ENCODE measurements at places on chromosomes 2 and 18.

- peak; percentile 85 for DNase-seq
These were observed 22.3 kb upstream of the VPS4B start for GRCh38 chr18:63444580-63444979.

DNA sequence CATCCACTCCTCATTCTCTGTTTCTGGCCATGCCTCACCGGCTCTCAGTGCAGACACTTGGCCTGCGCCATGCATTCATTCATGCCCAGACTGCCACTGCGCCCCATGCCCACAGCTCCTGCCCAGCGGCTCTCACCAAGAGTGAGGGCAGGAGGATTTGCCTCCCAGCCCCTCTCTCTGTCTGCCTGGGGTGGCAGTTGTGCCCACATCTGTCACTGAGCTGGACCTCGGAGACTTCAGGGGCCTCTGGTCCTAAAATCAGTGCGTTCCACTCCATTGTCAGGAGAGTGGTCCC is 75.1 kb downstream of the CIB4 start:
- no peak for DNase-seq

DNA sequence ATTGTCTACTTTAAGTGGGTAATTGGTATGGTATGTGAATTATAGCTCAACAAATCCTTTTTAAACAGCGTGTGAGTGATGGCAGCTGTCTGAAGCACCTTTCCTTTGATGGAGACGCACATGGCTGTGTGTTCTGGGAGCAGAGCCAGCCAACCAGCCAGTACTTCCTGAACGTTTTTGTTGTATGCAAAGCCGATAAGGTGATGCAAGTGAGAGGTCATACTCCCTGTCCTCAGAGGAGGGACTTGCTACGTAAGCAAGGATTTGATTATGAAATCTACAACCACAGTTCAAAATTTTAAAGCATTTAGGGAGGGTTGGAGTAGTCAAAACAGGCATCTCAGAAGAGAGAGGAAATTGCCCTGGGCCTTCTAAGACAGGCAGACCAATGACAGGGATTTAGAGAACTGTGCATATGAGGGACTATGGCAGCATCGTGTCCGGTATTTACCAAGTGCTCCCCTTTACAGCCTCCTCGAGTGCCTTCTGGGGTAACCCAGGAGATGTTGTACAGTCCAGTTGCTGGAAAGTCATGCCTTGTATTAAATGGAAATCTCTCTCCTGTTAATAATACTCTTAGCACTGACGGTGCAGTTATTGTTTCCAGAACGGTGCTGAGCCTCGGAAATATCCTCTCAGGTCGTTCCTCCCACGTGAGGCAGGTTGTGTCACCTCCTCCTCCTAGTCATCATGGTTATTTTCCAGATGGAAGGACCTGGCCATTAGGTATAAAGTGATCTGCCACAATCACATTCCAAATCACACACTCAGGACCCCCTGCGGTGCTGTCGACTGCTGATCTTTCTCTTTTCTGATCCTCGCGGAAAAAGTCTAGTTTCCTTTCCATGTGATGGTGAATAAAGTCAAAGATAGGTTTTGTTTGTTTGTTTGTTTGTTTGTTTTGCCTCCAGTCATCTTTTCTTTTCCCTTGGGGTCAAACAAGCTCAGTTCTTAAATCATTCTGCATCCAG is 28.4 kb downstream of the ARHGEF4 start:
- peak; percentile 79 for DNase-seq

GRCh38 chr2:53234548-53234903 is 533.1 kb upstream of the CHAC2 start:
- DNase-seq = no peak

DNA sequence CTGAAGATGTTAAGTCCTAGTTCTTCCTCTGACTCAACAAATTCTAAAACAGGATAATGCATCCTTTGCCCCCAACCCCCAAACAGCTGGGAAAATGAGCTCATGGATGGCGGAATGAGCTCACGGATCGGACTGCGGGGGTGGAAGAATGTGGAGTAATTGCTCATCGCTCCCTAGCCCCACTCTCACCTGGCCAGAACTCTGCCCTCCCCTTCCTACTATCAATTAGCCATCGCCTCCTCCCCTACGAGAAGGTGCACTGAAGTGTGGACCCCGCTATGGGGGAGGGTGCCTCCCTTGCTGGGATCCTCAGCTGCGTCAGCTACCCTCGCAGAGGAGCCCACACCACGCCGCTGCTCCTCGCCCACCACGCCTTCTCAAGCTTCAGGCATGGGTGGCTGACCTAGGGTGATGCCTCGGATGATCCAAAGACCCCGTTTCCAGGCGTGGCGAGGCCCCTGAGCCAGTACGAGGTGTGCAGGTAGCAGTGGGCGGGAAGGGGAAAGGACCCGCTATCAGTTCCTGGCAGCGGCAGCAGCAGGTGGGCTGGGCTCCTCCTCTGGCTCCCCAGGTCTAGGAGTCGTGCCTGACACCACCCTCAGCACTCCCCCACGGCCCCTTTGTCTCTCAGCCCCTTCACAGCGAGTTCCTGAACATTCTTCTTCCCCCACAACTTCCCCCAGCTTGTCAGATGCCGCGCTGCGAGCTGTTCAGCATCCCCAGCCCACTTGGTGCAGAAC is 82.1 kb upstream of the POMC start:
- no peak for DNase-seq

DNA sequence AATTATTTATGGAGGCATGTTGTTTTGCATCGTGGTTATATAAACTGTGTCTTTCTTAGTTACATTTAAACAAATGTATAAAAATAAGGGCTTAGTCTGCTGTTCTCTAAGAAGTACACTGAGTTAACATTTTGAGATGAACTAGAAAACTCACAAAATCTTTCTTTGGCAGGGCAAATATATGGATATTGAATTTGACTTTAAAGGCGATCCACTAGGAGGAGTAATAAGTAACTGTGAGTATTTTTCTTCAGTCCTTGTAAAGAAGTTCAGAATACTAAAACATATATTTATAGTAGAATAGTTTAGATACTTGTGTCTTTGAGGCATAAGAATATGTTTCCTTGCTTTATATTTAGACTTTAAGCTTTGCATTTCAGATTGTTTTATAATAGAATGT is 104.8 kb downstream of the MYO1B start:
- no peak for DNase-seq

DNA sequence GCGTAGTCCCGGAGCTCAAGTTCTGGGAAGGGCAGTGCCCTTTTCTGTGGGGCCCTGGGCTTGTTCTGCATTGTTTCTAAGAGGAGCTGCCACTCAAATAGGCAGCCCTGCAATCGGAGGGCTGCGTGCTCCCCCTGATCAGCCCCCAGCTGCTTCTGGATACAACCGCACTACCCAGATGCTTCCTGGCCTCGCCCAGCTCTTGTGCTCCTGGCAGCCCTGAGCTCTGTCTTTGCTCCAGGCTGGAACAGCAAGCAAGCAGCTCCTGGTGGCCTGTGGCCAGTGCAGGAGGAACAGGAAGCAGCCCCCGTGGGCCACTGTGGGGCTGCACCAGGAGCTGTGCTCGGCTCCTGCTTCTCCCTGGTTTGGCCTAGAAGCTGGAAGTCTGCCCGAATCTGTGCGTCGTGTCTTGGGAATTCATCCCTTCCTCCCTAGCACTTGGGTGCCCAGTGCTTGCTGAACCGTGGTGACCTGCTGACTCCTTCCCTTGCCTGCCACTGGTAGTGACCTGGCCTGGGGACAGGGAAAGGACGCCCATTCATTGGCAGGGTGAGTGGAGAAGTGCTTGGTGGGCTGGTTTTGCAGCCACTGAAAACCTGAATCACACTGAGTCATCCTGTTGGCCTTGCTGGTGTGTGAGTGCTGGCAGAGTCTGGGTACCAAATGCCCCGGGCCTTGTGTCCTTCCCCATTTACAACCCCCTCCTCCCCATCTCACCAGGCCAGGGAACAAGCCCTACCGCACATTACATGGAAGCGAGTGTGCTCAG is 27.3 kb upstream of the NTSR2 start:
- DNase-seq = no peak

DNA sequence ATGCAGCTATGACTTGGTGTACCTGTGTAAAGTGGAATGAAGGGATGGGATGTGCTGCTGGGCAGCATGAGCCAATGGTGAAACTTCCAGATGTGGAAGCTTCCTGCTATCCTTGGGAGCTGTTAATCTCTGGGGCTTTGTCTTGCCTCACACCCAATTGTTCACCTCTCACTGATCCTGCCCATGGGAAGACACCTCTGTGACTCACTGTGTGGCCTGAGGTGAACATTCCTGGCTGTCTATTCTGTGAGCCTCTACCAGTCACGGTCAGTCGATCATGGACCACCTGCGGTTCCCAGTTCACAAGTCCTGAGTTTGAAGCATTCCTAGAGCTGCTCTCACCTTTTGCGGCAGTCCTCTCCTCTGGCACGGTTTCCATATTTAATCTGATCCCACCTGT is 12.1 kb downstream of the NEURL3 start:
- no peak for DNase-seq

- DNase-seq = no peak
These were observed 162.7 kb downstream of the INHBB start for GRCh38 chr2:120508567-120509041.

- no peak for DNase-seq
These were observed 99.6 kb downstream of the BABAM2 start for GRCh38 chr2:27990030-27990590.

- peak; percentile 28 for DNase-seq
These were observed 213.0 kb downstream of the SP3 start for GRCh38 chr2:173752152-173752551.

GRCh38 chr2:217804338-217804737 is 198.5 kb downstream of the TNS1 start:
- DNase-seq = no peak

GRCh38 chr18:37588289-37588688 is 22.7 kb upstream of the CELF4 start:
- no peak for DNase-seq

DNA sequence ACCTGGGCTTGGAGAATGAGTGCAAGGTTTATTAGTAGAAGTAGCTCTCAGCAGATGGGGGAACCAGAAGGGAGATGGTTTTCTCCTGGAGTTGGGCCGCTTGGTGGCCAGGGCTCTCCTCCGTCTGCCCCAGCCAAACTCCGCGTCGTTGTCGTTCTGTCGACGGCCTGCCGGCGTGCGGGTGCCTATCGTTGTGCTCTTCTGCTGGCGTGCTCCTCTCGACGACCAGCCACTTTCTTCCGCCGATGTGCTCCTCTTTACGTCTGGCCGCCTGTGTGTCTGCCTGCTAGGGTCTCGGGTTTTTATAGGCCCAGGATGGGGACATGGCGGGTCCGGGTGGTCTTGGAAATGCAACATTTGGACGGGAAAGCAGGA is 119.1 kb downstream of the BMPR2 start:
- DNase-seq = no peak

DNA sequence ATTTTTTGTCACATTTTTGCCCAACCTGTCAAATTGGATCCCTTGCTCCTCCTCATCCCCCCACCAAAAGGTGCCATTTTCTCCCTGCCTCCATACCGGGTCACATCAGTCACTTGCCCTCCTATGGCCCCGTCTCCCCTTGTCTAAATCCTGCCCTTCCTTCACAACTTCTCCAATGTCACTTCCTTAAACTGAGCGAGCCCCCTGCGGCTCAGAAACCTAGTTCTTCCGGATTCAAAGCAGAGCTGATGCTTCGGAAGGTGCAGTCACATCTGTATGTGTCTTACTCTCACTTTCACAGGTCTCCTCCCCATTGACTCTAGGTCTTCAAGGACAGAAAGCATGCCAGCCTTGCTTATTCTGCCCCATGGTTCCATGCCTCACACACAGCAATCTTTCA is 22.1 kb downstream of the TNP1 start:
- no peak for DNase-seq

DNA sequence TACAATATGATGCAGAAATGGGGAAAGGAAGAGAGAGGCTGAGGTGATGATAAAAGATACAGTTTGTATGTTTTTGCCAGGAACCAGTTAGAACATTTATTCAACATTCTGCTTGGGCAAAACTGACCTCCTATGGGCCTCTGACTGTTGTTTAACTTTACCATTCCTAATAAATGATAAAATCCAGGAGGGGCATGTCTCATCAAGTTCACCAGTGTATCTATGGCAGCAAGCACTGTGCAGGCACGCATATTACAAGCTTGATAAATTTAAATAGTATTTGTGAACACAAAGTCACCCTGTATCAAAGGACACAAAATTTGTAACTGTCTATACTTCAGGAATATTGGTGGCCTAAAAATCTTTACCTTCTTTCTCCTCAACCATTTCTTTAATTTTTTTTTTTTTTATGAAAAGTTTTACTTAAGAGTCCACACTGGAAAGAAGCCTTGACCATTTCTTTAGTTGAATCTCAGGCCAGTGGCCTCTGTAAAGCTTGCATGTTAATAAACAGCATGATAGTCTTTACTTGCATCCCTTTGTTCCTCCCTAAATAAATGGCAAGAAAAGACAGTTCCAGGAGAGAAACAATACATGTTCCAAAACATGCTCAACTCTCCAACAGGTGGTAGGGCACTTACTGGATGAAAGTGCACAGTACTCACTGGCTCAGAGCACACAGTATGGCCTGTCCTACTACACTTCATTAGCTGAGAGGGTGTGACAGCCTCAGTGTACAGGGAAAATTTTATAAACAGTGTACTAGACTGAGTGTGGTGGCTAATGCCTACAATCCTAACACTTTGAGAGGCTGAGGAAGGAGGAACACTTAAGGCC is 52.3 kb downstream of the SOS1 start:
- DNase-seq = no peak

GRCh38 chr2:172672114-172672513 is 63.5 kb upstream of the RAPGEF4 start:
- no peak for DNase-seq
